ENCODE measurements at places on chromosomes 1 and 21.

GRCh38 chr1:41927118-41927517 lies 8.4 kb upstream of the HIVEP3 start:
- DNase-seq: no peak

GRCh38 chr1:53572815-53573173 lies 113.6 kb downstream of the DMRTB1 start:
- no peak for DNase-seq

GRCh38 chr1:198253259-198253658 lies 96.5 kb downstream of the NEK7 start:
- no peak for DNase-seq

DNA sequence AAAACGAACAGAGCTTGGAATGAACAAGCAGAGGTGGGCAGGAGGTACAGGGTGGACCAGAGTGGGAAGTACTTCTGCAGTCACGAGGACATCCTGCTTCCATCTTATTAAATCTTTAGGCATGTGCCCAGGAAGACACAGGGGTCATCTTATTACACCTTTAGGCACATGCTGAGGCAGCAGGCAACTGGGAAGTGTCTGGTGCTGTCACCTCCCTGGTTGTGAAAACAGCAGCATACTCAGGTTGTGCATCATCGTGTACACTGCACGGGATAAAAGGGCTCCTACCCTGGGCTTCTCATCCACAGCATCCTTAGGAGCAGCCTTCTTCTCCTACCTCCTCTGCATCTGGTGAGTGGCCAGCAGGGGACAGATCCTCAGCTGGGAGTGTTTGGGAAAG lies at the start of gene LCE3C:
Gene LCE3C (plus strand): TSS at position 301 of the 400 bp plus-strand sequence. CDS start 498 bp downstream, outside the sequence.
- no peak for DNase-seq

DNA sequence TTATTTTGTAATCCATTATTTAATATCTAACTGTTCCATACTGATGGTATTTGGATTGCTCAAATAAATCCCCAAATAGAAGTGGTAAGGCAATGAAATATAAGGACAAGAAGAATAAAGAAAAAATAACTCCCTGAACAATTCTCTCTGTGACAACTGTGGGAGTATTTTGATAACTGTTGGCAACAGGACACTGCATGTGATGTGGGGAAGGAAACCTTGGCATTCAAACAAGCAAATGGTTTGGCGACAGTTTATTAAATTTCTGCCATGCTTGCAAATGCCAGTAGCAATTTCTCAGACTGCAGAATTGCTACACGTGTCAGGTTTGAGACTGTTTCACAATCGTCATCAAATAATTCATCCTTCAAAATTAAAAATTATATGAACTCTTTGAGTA lies 8.6 kb upstream of the MRPL39 start:
- no peak for DNase-seq

GRCh38 chr1:22784317-22784716 lies 73.7 kb downstream of the EPHB2 start:
- no peak for DNase-seq

DNA sequence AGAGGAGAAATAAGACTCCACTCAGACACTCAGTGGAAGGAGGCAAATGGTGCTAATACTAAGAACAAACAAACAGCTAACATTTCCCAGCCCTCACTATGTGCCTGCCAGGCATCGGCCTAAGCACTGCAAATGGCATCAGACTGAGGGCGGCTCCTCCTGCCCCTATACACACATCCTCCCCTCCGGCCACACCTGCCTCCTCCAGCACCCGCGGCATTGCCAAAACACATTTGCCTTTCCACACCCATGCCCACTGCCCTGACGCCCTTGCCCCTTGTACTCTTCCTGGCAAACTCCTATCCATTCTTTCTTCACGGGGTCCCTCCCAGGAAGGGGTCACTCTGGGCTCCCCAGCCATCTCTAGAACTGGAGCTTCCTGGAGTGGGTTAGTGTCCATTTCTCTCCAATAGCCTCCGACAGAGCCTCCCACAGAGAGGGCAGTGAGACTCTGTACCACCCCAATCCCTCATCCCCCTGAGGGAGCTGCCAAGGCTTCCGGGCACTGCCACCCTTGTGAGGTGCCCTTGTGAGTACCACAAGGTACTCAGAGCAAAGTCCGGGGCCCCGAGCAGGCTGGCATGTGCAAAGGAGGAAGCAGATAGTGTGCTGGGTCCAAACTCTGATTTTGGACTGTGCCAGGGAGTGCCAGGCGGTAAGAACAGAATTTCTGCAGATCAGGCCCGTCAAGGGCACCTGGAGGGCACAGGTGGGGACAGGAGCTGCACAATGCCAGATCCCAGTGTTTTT lies 959 bp downstream of the AKR7A3 start:
- DNase-seq: no peak

DNA sequence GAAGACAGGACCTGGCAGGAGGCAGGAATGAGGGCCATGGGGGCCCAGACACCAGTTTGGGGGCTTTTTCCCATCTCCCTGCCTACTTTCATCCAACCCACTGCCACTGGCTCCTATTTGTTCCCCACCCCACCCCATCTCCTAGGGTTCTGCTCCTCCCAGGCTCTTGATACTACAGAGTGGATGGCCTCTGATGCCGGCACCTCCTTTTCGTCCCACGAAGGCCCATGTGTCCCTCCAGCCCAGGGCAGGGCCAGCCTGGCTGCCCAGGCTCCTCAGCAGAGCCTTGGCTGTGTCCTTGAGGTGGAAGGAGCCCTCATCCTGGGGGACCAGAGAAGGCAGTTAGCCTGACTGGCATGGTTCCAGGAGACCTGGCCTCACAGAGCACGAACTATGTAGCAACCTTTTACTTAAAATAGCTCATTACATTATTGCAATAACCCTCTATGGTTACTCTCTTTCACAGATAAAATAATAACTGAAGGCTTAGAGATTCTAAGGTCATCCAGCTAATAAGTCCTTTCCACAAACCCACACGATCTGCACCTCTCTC lies 3.5 kb downstream of the POMGNT1 start:
- no peak for DNase-seq

GRCh38 chr21:17089091-17089491 lies 423.8 kb upstream of the CXADR start:
- no peak for DNase-seq

- no peak for DNase-seq
These were observed 860.4 kb downstream of the PLA2G4A start for GRCh38 chr1:187689129-187689528.

- no peak for DNase-seq
These were observed 60.5 kb downstream of the ATP1A1 start for GRCh38 chr1:116433275-116434257.

DNA sequence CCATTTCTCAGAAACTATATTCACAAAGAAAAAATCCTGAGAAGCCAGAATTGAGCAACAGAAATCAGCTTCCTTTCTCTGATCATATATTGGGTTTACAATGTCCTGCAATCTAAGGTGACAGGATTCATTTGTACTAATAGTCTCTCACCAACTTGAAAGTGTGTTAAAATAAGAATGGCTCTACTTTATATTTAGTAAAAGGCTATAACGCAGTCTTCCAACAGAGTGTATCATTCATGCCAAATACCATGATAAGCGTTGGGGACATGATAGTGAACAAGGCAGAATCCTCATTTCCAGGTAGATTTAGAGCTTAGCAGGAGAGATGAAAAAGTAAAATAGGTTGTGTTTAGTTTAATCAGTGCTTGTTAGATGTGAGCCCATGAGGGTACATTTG lies 519.2 kb upstream of the ZRANB2 start:
- DNase-seq: no peak

DNA sequence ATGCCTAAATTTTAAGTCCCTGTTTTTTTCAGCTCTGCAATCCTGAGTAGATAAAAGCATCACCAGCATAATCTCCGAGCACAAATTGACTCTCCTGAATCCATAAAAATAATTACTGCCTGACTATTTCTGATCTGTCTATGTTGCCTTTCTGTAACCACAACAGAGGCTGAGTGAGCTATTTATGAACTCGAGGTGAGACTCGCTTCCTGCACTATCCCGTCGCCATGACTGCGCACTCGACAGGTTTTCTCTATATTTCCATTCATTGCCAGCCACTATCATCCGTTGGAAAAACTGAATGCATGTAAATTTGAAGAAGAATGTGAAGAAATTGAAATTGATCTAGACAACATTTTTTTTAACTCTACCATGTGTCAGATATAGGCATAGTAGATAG lies 897.2 kb downstream of the ADGRL2 start:
- no peak for DNase-seq

DNA sequence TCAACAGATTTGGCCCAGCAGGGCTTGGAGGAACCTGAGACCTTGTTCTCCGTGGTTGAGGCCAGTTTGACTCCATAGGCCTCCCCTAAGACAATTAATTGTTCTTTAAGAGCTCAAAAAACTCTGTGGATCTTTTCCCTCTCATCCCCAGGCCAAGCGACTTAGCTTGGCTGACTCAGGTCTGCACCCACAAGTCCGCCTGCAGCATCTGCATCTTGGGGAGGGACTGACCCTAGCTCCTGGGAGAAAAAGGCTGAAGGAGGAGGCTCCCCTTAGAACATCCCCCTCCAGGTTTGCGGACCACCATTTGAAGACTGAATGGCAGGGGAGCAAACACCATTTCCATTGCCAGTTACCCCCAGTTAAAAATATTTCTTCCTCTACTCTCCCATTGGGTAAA lies 1.5 kb upstream of the HES2 start:
- DNase-seq: no peak

- DNase-seq: no peak
These were observed 20.2 kb downstream of the BTG2 start for GRCh38 chr1:203325418-203326091.

GRCh38 chr1:182601416-182601786 lies 2.8 kb downstream of the RGS16 start:
- DNase-seq: peak; percentile 52

- no peak for DNase-seq
These were observed 253.0 kb downstream of the FGGY start for GRCh38 chr1:59549903-59550302.

DNA sequence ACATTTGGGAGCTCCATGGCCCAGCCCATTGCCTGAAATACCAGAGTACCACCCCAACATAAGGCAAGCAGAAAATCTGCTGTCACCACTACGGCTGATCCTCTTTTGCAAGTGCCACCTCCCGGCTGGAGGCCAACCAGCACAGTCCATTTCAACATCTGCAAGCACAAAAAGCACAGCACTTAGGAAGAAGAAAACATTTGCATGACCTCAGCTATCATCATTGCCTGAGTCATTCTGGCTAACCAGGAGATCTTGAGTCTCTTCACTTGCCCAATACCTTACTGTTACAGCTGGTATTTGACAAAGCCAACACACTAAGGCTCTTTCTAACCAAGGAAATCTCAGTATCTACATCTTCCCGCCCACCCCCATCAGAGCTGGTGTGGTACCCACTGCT lies 55.9 kb downstream of the NEK7 start:
- no peak for DNase-seq

- no peak for DNase-seq
These were observed 6.9 kb upstream of the NOS1AP start for GRCh38 chr1:162062542-162063015.

DNA sequence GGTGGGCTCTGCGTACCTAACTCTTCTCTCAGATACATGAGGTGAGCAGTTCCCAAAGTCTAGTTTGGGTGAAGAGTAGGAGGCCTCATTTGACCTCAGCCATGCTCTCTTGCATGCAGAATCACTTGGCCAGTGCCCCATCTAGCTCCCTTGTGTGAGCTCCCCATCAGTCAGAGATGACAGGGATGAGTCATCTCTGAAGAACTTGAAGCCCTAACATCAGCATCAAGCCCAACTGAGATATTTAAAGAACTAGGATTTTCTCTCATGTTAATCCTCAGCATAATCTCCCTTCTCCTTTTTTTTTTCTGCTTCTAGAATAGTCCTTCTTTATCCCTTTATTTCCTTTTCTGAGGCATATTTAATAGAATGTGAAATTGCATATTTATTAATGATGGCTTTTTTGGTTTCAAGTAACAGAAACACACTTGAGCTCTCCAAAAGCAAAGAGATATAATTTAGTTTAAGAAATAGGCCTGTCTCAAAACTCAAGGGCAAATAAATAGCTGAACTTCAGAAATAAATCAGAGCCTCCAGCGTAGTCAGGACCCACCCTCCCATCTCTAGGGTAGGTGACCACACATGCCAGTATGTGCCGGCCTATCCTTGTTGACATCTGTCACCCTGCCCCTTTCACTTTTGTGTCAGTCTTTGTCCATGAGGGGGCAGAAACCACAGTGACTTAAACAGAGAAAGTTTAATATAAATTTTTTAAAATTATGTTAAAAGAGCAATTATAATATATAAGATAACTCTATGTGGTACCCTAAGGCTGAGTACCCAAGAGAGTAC lies 112.3 kb downstream of the TSEN15 start:
- DNase-seq: no peak

GRCh38 chr1:204072931-204073836 lies at the start of gene SOX13:
TSS of gene SOX13 (plus strand) at chr1:204073115. CDS start at chr1:204112916, 39,801 bp downstream.
- no peak for DNase-seq

DNA sequence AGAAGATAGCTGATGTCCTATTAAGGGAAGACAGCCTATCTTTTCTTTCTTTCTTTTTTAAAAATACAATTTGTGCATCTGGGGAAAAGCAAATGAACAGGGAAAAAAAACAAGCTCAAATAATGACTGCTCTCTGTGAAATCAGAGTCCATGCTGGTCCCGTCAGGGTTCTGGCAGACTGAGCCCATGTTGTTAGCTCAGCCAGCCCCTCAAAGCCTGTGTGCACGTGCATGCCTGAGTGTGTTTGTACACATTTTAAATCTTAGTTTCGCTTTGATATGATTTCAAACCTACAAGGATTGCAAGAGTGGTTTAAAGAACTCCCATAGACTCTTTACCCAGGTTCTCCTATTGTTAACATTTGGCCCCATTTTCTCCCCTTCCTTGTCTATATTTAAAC lies 231.8 kb upstream of the GREM2 start:
- no peak for DNase-seq

DNA sequence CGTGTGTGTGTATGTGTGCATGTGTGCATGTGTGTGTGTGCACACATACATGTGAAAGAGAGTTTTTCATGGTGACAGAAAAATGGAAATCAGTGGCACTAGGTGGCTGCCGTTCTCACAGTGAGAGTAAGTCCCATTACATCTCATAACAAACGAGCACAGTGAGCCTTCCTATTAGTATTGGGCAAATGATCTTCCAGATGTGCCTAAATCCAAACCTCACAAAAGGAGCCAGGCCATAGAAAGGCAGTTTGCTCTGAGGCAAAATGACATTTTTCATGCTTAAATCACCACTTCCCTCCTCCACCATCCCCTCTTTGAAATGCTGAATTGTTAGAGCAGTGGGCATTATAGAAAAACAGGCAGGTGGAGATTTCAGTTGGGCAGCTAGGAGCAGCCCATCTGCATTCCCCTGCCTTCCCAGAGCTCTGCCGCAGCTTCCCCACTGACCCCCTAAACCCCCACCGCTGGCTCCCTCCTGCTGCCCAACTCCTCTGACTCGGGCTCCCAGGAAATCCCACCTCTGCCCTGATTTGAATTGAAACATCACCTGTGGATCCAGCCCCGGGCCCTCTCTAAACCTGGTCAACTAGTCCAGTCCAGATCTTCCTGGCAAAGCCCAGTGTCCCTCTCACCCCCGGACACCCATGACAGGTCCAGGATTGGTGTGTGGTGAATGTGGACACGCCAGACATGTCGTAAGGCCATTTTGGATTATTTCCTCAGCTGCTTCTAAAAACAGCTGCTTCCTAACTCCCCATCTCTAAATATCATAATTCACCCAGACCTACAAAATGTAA lies 190.5 kb downstream of the SEC16B start:
- no peak for DNase-seq

GRCh38 chr21:42632771-42633690 lies 20.4 kb upstream of the PDE9A start:
- DNase-seq: no peak

- no peak for DNase-seq
These were observed 15.2 kb downstream of the CAPN2 start for GRCh38 chr1:223727541-223727940.

Measured in effector CD8-positive, alpha-beta T cell (primary cell).